Body of pancreas (tissue), 4 donors: ENCODE measurements at places on chromosomes 4 and X. TPM values are rescaled to one million over a fixed set of nuclear protein-coding genes. Genes with fewer than 3 reads are reported as not detected.
A peak's percentile ranks its signal among the peaks of the same experiment; 100 is the strongest.

DNA sequence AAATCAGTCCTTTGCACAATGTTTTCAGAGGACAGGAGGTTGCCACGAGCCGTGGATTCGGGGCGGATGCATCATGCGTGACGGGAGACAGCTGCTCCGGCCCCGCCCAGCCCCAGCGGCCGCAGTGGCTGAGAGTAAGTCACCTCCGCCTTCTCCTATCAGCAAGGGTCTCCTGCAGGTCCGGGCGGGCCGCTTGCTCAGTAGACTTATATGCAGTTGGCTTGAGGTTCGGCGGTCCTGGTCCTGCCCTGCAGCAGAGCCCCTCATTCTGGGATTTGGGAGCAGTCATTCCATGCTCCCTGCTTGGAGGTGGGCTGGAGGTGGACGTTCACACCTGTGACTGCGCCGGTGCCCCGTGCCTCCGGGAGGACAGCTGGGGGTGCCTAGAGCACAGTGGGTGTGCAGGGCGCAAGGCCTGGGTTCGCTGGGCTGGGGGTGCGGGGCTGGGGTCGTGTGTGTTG lies 86.3 kb upstream of the ADRA2C start:
- peak; percentile 10 for DNase-seq

DNA sequence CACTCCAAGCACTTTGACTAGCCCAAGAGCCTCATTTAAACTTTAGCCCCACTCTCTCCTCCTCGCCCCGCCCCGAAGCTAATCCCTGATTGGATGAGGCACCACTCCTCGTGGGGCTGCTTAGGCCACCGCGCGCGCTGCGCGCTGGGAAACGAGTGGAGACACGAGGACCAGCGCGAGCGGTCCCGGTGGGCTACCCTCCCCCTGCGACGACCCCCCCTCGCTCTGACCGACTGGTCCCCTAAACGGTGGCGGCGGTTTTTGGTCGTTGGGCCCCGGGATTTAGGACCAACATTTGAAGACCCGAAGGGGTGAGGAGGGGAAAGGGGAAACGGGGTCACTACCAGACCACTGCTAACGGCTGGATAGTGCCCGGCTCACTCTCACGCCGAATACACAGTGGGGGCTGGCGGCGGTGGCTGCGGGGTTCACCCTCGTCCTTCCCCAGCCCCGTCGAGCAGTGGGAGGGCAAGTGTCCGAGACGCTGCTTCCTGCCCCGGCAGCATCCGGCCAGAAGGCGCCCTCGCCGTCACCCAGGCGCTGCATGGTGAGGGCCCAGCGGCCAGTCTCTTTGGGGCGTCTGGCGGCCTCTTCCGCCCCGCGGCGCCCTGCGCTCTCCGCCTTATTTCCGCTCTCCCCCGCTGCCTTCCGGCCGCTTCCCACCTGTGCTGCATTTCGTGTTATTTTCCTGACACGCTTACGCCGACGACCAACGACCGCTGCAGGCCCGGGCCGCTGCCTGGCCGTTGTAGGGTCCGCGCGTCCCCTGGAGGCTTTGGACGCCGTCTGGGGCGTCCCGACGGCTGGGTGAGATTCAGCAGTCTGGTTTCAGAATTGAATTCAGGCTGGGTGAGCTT lies at the start of gene RBM46:
Gene RBM46, plus strand, starts transcription at position 147 of the 857 bp plus-strand sequence. CDS start 15,481 bp downstream, outside the sequence.
- no peak for DNase-seq

DNA sequence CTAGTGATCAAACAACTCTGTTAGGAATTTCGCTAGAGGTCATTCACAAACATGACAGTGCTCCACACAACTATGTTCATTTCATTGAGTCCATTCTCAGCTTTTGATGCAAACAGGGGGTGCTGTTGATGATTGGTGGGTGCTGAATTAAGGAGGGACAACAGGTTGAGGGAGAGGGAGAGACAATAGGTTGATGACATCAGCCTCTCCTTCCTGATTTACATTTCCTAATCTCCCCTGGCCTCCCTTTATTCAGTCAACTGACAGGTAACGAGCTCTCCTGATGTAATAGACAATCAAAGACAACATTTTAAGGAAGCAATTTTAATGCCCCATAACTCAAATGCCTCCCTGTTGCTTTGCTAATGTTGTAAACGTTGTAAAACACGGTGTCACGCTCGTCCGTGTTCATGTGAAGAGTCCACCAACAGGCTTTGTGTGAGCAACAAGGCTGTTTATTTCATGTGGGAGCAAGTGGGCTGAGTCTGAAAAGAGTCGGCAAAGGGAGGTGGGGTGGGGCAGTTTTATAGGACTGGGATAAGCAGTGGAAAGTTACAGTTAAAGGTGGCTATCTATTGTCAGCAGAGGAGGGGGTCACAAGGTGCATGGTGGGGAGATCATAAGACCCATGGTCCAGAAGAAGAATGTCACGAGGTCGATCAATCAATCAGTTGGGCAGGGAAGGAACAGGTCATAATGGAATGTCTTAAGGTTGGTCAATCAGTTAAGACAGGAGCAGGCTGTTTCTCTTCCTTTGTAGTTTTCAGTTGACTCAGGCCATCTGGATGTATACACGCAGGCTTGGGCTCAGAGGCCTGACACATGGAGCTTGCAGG lies 4.8 kb upstream of the GAR1 start:
- DNase-seq: no peak

DNA sequence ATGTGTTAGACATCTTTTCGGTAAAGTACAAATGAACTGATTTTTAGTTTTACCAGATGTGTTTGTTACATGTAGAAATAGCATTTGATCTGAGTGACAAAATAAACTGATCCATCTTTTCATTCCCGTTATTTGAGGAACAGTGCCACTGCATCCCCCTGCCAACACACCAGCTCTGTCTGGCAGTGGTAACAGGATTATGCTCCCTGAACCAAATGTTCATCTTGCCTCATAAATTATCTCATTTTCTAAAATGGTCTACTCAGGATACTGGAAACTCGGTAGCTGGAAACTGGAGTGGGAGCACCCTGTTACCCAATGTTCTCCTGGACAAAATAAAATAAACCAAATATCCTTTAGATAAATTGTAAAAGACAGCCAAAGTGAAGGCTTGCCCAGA lies 171.6 kb downstream of the FAT4 start:
- no peak for DNase-seq

DNA sequence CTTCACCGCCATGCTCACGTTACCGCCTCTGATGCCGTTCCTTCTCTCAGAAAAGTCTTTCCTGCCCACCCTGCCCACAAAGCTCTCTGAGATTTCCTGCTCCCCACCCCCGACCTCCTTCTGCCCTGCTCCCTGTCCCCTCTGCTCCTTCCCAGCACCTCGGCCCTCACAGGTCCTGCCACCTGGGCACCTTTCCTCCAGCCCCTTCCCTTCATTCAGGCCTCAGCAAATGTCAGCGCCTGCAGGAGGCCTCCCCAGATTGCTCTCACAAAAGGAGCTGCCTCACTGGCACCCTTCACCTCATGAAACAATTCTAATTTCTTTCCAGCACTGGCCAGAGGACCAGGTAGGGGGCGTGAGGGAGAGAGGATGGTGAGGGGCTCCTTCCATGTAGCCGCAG lies 33.6 kb upstream of the MXD4 start:
- no peak for DNase-seq

- peak; percentile 30 for DNase-seq
Observed at GRCh38 chrX:12975991-12976558, 1.2 kb downstream of the TMSB4X start.

DNA sequence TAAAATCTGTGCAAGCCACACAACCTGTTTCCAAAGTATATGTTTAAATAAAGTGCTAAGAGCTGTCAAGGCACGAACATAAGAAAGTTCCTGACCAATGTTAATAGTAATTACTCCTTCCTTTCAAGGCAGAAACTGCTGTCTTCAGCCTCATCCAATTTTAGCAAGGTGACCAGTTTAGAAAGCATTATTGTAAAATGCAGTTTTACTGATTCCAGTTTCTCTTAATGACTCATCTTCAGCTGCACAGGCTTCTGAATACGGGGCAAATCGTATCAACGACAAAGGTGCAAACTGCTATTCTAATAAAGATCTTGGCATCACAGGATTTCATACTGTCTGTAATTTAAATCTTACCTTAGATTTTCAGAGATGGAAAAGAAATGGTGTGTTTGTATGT lies 87.5 kb downstream of the PPP3CA start:
- DNase-seq: no peak

GRCh38 chr4:151785484-151786157 lies 24.8 kb upstream of the GATB start:
- DNase-seq: no peak

GRCh38 chrX:132592880-132593279 lies 104.0 kb upstream of the MBNL3 start:
- peak; percentile 14 for DNase-seq

- DNase-seq: no peak
Observed at GRCh38 chrX:128754130-128754529, 701.9 kb upstream of the ACTRT1 start.

- DNase-seq: no peak
Observed at GRCh38 chrX:7515681-7516413, 327.1 kb upstream of the VCX start.

GRCh38 chrX:124917011-124917410 lies 402.7 kb upstream of the TEX13C start:
- no peak for DNase-seq

GRCh38 chr4:54550395-54551171 lies 107.2 kb upstream of the KIT start:
- DNase-seq: no peak

DNA sequence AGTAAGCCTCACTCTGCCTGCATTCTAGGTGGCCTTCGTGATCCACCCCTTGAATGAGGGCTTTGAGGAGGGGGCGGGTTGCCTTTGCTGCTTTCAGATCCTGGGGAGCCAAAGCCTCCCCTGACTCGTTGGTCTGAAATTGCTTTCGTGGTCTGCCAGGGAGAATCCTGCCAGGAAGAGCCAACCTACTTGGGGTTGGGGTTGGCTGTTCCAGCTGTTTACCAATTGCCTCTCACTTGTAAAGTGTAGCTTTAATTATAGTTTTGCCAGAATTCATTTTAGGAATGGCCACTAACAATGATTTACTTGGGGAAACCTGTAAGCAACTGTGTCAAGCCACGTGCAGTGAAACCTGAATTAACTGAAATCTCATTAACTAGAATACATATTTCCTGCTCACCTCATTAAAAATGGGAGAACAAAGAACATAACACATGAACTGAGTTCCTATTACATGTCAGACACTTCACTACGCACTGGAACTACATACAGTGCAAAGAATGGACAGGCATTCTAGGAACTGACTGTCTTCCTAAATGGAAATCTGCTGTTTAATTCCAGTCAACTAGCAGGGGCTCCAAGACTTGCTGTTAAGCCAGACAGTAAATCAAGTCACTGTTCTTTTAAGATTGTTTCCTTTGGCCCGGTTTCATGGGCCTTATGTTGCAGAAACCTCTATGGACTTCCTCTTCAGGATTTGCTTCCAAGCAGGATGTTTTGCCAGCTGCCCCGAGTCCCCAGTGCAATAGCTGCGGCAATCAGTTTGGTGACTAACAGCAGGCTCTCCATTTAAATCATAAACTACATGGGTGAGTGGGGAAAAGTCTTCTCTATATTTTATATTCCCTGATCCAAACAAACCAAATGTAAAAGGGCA lies 16.4 kb upstream of the NKRF start:
- peak; percentile 15 for DNase-seq

DNA sequence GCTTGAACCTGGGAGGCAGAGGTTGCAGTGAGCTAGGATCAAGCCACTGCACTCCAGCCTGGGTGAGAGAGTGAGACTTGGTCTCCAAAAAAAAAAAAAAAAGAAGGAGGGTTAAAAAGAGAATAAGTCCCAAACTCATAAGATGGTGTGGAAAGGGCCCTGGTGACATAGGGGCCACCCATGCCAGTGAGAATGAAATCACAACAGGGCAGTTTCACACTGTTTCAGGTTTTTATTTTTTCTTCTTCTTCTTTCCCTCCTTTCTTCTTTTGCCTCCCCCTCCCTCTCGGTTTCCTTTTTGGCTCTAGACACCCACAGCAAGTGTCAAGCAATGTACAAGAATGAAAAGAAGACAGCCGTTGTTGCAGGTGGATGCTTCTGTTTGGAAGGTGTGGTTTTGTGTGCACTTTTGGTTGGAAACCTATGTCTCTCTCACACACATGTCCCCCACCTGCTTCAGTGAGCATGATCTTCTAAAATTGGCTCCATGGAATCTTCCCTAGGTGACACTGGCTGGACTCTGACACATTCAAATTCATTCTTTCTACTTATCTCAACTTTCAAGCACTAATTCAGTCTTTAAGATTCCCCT lies 14.4 kb upstream of the TLR8 start:
- no peak for DNase-seq

- no peak for DNase-seq
Observed at GRCh38 chrX:24113181-24113580, 36.3 kb upstream of the ZFX start.

DNA sequence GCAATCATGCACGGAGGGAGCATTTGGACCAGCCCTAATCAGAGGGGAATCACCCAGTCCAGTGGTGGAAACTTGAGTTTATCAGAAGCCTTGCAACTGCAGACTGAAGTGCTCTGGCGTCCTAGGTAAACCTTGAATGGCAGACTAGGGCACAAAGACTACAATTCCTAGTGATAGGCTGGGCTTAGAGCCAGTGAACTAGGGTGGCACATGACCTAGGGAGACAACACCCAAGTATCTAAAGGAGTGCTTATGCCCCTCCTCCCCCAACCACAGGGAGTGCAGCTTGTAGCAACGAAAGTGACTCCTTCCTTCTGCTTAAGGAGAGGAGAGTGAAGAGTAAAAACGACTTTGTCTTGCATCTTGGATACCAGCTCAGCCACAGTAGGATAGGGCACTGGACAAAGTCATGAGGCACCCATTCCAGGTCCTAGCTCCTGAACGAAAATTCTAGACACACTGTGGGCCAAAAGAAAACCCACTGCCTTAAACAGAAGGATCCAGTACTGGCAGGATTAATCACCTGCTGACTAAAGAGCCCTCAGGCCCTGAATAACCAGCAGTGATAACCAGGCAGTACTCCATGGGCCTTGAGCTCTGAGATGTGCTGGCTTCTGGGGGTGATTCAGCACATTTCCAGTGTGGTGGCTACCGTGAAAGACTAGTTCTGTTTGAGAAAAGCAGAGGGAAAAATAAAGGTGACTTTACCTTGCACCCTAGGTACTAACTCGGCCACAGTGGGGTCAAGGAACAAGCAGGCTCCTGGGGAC lies 58.7 kb upstream of the STARD8 start:
- no peak for DNase-seq

DNA sequence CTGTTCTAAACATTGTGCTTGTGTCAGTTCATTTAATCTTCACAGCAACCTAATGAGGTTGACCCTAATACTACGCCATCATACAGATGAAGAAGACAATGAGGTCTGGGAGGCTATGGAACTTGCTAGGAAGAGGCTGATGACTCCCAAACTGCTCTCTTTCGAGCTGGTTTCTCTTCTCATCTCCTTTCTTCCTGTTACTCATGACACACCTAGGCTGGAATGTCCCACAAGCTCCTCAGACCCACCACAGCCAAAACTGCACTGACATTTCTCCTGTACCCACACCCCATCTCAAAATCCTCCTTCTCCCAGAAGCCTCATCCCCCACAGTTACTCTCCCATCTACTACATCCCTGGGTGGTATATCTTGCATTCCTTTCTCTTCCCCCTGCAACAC lies 27.4 kb upstream of the PJA1 start:
- DNase-seq: no peak

FANCB gene
- not detected for total RNA-seq

ARAF gene
- total RNA-seq: 43.3 TPM

SLBP gene
- total RNA-seq: 23.7 TPM

HSD17B13 gene
- 0.66 TPM for total RNA-seq

ZMAT1 gene
- 18.8 TPM for total RNA-seq

GRPEL1 gene
- 6.6 TPM for total RNA-seq

NSD2 gene
- total RNA-seq: 38.1 TPM

RBPJ gene
- total RNA-seq: 32.7 TPM

NXF2 gene
- total RNA-seq: not detected

TAF9B gene
- 11.7 TPM for total RNA-seq
